ENCODE measurements at places on chromosomes 12 and 14.

- DNase-seq, result no peak
Observed at GRCh38 chr14:82447586-82447985, 913.9 kb upstream of the SEL1L start.

DNA sequence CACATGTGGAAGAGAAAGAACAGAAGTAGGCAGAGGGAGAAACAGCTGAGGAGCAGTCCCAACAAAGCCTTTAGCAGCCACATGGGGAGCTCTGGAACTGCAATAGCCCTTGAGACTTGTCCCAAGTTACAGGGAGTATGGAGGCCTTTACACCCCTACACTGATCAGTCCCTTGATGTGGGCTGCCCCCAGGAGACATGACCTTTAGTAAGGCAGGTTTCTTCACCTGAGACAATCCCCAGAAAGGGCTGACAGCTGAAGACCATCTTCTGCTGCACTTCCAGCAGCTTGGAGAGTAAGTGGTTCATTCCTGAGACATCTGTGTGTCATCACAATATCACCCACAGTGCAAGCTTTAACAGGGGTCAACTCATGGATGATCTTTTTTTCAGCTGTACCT, 8.6 kb upstream of the SNAPC1 start:
- DNase-seq, result no peak

GRCh38 chr12:52531566-52532300, 11.5 kb upstream of the KRT5 start:
- DNase-seq, result no peak

DNA sequence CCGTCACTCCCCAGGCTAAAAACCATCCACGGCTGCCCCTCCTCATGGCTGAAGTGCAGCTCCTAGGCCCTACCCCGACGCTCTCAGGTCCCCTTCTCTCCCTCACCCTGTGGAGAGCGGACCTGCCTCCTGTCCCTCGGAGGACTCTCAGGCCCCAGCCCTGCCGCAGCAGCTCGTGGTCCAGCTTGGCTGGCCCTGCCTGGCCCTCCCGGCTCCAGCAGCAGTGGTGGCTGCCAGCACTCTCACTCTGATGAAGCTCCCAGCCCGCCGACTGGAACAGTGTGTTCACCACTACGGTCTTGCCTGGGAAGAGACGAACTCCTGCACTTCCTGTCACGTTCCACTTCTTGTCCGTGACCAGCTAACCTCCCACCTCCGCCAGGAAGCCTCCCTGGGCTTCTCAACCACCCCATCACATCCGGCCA, 11.1 kb downstream of the BAG5 start:
- DNase-seq, result no peak

GRCh38 chr12:70551731-70552130, 85.5 kb downstream of the PTPRB start:
- no peak for DNase-seq

DNA sequence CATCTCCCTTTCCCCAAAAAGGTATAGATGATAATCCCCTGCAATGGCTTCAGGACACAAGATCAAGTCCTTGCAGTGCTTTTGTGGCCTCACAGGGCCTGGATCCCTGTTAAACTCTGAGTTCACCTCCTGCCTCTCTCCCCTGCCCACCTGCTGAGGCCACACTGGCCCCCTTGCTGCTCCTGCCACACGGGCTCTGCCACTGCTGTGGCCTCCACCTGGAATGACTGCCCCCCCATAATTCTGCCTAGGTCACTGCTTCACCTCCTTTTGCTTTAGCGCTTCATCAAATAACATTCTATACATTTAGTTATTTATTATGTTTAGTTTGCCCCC, 653 bp upstream of the IFI27 start:
- DNase-seq, result no peak

- no peak for DNase-seq
Observed at GRCh38 chr14:59037620-59038019, 150.8 kb upstream of the DAAM1 start.

GRCh38 chr14:72546344-72547016, 347.4 kb downstream of the DPF3 start:
- DNase-seq, result no peak

DNA sequence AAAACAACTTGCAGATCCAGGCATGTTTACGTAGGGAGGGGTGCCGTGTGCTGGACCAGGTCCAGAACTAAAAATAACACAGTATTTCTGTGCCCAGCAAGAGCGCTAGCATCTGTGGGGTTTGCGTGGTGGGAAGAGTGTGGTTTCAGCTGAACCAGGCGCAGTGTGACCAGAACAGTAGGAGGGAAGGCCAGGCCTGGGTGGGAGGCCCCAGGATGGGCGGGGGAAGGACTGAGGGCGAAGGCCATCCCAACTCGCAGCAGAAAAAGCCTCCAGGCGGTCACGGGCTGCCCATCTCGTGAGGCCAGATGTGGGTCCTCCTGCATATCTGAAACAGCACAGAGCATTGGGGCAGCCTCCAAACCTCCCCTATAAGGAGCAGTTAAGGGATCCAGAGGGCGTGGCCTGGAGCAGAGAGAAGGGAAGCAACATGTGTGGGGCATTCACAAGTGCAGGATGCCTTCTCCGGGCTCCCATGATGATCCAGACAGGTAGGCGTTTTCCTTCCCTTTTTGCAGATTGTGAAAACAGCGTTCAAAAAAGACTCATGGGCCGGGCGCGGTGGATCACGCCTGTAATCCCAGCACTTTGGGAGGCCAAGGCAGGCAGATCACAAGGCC, 17.8 kb upstream of the CD9 start:
- DNase-seq, result no peak

GRCh38 chr14:102776761-102777710, at the start of gene TRAF3:
Gene TRAF3 (plus strand): TSS chr14:102777449. CDS start chr14:102870202, 92,753 bp downstream.
- DNase-seq, result peak; percentile 16

DNA sequence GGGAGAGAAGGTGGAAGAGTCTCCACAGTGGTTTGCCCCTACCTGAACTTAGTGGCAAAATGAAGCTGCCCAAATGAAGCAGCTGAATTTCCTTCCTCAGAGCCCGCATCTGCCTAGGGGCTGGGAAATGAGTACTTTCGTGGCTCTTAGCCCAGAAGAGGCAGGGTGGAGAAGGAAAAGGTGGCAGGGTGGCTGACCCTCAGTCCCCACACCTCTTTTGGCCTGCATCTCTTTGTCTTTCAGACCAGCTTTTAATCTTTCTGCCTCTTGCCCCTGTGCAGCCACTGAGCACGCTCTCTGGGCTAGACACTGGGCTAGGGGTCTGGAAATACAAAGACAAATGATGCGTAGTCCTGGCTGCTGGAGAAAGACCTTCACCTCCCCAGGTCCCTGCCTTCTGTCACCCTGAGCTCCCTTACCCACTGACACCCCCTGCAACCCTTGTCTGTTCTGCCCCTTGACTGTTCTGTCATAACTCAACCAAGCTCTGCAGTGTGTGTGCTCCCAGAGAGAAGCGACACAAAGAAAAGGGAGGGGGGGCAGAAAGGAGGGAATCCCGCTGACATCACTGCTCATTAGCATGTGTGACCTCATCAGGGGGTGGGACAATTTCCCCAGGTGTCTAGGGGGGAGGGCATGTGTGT, 371 bp upstream of the REM2 start:
- no peak for DNase-seq

GRCh38 chr12:88400302-88400701, 180.0 kb downstream of the KITLG start:
- no peak for DNase-seq

- DNase-seq, result no peak
Observed at GRCh38 chr12:40566271-40566670, 126.0 kb upstream of the CNTN1 start.

GRCh38 chr14:58718226-58719205, 80.8 kb downstream of the DACT1 start:
- DNase-seq, result no peak

DNA sequence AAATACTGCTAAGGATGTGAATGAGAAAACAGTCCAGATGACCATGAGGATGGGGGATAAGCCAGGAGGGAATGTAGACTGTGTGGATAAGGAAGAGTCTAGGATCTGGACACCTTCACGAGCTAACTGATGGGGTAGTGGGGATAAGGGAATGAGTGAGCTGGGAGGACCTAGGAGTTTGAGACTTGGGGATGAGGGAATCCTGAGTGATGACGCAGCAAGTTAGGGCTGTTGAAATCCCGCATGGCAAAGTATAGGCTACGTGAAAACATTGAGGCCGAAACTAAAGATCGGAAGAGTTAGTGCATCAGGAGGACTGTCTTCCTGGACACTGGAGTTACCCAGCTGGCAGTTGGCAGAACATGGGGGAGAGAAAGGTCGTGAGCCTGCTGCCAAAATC, 129.2 kb upstream of the EEA1 start:
- DNase-seq, result no peak

DNA sequence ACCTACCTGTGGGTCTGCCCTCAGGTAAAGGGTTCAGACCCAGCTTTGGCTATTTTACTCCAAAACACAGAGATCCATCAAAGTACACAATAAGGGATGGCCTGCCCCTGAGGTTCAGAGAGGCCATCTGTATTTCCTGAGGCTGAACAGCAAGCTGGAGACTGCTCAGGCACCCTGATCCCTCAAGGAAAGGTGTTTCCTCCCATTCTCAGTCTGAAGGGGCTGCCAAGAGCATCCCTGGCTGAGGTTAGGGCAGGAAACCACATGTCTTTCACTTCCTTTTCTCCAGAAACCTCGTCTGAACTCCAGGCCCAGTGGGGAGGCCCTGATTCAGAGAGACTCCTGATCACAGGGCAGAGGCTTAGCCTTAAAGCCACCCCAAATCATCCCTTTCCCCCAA, 1.5 kb downstream of the RILPL1 start:
- DNase-seq, result peak; percentile 55

- DNase-seq, result no peak
Observed at GRCh38 chr14:71460091-71460490, 472.1 kb upstream of the RGS6 start.

GRCh38 chr12:88433997-88434703, 146.1 kb downstream of the KITLG start:
- no peak for DNase-seq

DNA sequence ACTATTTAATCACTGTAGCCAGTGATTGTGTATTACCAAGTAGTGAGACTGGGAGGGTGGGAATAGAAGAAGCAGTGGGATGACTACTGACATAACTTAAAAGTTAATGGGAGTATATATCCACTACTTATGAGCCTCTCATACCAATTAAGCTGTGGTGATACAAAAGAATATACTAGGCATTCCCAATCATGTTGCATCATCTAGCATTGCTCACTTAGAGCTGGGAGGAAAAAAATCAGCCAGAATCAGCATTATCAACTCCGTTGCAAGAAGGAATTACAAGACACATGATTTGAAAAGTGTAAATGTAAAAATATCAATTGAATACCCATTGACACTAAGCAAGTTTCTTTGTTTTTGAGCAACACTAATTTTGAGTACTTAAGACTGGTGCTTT, 745 bp upstream of the PPP1R36 start:
- DNase-seq, result no peak

- no peak for DNase-seq
Observed at GRCh38 chr14:25484235-25484634, 434.3 kb upstream of the STXBP6 start.

- DNase-seq, result peak; percentile 65
Observed at GRCh38 chr12:52442600-52443061, 8.5 kb upstream of the KRT75 start.

- no peak for DNase-seq
Observed at GRCh38 chr12:77160931-77161330, 95.6 kb upstream of the E2F7 start.

DNA sequence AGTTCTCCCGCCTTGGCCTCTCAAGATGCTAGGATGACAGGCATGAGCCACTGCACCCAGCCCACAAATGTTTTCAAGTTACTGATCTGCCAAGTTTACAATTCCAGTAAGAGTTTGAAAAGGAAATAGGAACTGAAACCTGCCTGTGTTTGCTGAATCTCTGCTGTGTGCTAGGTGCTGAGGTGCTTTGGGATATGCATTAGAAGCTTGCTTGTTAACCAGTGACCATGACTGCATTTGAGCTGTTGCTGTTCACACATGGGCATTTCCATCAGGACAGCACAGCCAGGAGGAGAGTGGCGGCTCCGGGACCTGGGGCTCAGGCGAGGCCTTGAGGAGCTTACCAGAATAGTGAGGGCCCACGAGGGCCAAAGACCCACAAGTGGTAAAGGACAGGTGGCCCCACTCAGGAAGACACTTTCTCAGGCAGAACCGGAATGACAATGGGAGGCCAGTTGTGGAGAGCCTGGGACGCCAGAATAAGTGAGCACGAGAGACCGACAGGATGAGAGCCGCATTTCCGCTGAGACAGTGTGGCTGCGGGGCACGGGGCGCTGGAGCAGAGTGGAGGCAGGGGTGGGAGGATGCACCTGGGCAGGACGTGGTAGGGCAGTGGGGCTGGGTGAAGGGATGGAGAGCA, 54.5 kb upstream of the MMP17 start:
- DNase-seq, result no peak

DNA sequence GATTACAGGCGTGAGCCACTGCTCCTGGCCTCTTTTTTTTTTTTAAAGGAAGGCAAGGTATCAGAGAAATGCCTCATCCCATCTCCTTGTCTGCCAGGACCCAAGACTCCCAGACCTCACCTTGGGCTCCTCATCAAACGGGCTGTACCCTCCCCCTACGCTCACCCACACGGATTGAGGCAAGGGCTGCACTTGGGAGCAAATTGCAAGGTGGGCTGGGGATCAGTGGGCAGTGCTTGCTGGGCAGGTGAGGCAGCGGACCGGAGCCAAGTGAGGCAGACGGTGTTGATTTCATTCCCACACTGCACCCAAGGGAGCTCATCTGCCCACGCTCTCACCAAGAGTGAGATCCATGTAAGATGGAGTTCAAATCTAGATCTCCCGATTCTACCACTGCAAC, 41.0 kb upstream of the DICER1 start:
- no peak for DNase-seq

DNA sequence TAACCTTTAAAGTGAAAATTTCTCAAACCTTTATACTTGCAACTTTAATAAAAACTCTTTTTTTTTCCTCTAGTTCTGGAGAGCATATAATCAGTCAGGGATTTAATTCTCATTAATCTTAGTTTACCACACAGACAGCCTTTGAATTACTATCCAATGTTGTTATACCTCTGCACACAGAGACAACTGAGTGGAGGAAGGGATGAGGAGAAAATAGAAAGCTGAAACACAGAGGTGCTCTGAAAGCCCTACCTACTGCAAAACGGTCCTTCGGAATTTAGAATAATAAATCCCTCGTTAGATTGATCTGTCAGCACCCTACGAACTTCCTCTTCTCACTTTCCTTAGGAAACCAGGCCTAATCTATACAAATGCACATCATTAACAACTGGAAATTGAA, 122.1 kb downstream of the STXBP6 start:
- no peak for DNase-seq

GRCh38 chr12:94208622-94208966, 60.2 kb downstream of the PLXNC1 start:
- DNase-seq, result no peak

GRCh38 chr14:91065266-91065665, 4.8 kb upstream of the RPS6KA5 start:
- DNase-seq, result no peak
